ENCODE measurements at places on chromosomes 16 and 17.

- DNase-seq = no peak
Measured at GRCh38 chr17:57106107-57106835, 21.2 kb downstream of the AKAP1 start.

DNA sequence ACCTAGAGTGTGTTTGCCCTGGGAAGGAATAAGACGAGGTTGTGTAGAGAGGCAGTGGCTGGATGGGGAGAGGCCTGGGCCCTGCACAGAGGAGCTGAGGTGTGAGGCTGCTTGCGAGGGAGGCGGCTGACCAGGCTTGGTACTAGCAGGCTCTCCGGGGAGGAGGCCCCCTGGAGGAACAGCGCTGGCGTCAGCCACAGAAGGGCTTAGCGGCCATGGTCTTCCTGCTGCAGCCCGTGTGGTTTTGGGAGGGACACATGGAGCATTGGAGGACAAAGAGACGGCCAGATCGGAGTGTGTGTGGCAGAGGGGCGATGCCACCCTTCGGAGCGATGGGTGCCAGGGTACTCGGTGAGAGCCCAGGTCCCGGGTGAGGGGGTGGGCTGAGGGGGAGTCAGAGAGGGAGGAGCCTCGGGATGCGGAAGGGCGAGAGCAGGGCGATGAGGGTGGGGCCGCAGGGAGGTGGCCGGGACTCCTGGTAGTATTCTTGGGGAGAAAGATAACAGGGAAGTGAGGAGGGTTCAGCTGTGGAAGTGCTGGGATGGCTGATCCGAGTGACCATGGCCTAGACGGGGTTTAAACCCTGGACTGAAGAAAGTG lies 8.3 kb downstream of the BANP start:
- no peak for DNase-seq

GRCh38 chr17:12877953-12878669 lies 88.8 kb downstream of the ARHGAP44 start:
- no peak for DNase-seq

GRCh38 chr16:17467923-17468540 lies 2.7 kb downstream of the XYLT1 start:
- peak; percentile 60 for DNase-seq

- DNase-seq = no peak
Measured at GRCh38 chr16:28167730-28168129, 44.0 kb downstream of the XPO6 start.

DNA sequence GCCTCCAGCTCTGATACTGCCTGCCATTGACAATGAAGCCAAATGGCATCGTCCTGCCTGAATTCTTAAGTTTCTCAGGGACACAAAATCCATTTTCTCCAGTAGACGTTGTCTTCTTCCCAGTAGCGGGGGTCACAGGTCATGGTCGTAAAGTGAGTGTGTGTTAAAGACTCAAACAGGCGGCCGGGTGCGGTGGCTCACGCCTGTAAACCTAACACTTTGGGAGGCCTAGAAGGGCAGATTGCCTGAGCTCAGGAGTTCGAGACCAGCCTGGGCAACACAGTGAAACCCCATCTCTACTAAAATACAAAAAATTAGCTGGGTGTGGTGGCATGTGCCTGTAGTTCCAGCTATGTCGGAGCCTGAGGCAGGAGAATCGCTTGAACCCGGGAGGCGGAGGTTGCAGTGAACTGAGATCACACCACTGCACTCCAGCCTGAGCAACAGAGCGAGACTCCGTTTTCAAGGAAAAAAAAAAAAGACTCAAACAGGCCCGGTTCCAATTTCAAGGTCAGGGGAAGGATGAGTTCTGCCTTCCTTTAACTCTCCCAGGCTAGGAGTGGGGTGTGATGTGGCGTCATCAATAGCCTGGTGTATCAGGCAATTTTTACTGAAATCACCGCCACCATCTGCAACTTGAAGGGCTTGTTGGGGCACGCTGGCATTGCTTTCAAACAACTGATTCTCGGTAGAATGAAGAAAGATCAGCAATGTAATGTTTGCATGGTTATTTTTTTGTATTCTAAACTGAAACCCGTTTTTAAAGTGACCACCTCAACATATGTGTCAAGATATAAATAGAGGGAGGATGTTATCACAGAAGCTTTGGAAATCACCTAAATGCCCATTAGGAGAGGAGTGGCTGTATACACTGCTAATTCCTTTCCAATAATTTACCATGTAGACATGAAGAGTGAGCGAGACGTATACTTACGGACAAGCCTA lies 91.0 kb downstream of the WSCD1 start:
- DNase-seq = no peak

DNA sequence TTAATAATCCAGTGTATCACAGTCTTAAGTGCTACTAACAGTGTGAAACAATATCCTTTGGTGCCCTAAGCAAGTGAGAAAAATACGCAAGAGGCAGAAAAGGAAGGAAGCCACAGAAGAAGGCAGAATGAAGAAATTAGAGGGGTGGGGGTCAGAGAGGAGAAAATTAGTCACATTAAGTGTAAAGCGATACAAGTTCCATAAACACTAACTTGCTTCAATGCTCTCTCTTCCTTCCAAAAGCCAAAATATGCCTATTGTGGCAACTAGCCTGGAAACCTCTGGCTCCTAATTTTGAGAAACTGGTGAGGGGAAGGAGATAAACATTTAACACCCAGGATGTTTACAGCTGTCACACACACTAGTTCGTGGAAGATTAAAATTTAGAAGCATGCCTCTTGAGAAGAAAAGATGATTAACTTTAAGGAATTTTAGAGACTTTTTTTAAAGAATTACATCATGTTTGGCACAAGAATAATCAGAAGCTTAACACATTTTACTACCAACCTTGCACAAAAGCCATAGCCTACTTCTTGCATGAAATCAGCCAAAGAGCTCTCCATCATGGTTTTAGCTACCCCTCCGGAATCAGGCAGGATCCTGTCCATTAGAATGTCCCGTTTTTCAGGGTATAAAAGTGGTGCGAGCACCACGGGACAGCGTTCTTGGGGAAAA lies 44.7 kb downstream of the CNOT1 start:
- no peak for DNase-seq

DNA sequence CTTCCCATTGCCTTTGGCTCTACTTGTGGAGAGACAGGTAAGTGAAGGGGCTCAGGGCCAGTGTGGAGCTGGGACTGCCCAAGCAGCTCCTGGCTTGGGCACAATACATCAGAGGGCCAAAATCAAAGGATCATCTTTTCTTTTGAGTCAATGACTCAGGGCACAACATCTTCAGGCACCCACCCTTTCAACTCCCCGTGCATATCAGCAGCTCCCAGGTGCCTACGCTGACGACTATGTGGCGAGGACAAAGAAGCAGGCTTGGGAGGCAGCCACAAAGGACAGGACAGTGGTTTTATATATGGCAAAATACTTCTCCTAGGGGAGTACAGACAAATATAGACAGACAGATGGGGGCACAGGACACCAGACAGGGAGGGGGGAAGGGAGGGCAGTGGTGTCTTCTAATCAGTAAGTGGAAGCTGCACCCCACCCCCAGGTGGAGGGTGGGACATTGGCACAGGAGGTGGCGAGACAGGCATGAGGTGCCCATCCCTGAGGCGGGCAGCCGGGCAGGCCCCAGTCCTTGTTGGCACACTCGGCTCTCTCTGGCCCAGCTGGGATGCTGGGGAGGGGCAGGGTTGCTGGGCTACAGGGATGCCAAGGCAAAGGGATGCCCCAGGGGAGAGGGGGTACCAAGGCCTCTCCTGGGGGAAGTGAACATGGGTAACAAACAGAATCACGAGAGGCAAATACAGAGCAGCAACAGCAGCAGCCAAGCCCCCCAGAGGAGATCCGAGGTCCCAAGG lies 7.7 kb upstream of the ARL5C start:
- no peak for DNase-seq

GRCh38 chr17:54694287-54694887 lies 206.3 kb upstream of the TOM1L1 start:
- DNase-seq = no peak

DNA sequence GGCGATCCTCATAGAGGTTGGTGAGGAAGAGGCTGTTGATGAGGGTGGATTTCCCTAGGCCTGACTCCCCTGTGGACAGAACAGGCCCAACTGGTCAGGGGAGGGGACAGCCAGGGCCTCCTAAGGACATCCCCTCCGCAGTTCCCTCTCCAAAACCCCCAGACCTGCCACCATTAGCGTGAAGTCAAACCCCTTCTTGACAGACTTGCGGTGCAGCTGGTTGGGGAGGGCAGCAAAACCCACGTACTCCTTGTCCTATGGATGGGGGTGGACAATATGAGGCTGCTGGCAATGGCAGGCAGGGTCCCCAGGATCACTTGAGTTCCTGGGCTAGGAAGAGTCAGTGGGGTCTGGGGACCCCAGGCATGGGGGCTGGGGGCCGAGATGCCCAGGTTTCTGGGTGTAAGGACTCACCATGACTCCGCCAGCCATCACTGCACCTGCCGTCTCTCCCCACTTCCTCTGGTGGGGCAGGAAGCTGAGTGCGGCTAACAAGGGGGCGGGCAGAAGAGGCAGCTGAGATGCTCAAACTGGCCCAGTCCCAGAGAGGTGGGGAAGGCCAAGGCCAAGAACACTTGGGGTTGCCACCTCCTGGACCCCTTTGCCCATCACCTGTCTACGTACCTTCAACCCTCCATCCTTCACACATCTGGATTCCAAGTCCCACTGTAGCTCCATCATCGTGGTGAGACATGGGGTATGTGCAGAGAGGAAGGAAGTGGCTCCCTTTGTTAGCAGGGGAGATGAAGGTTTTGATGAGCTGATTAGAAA lies at the start of gene SEPTIN1:
SEPTIN1 (minus strand) TSS at position 451 of the 771 bp plus-strand sequence; CDS start at position 432, 19 bp downstream.
- peak; percentile 85 for DNase-seq

DNA sequence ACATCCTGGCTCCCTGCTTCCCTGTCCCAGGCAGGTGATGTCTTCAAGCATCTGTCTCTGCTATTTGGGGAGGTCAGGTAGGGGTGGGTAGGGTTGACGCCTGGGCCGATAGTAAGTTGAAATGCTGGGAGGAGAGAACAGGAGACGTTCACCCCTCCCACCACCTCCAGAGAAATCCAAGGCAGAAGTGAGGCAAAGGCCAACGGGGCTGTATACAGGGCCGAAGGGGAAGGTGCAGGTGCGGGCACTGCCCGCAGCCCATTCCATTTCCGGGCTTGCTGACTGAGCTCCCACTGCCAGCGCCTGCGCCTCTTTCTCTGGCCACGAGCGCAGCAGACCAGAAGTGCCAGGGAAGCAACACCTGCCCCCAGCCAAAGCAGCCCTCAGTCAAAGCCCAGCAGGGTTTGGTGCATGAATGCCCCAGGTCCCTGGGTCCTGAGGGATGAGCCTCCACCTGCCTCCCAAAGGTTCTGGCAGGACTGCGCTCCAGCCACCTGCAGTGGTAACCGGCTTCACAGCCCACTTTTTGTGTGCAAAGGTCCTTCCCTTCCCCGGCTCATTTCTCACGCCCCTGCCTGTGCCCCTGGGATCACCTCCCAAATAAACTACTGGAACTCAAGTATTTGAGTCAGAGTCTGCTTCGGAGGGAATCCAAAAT lies 127.6 kb upstream of the TNRC6C start:
- DNase-seq = peak; percentile 20

DNA sequence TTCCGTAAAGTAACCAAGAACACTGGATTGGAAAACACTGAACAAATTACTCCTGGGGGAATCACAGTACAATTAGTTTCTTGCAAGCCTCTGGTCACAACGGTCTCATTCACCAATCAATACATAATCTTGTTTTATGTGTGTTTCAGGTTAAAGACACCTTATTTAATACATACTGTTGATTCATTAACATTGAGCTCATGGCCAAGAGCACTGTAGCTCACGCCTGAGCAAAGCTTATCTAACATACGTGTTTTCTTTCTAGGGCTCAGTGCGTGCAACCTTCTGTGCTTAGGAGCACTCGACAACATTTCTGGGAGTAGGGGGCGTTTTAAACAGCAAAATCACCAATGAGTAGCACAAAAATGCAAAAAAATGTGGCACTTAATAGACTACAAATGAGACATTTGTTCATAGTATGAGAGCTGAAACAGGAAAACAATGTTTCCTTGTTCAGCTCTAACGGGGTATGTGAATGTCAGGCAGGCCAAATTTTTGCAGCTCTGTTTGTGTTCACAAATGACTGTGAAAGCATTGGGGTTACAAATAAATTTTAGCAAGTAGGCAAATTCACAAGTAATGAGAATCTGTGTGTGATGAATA lies 206.2 kb downstream of the CNTNAP4 start:
- DNase-seq = no peak

Data from activated T-cell treated with anti-CD3 and anti-CD28 coated beads, Interleukin-2, amount 50 U/mL, for 24 hours (primary cell).